GOT3 (cell line): ENCODE measurements at places on chromosomes 11 and 22.

- DNase-seq, result no peak
Measured at GRCh38 chr11:86278226-86278625, 23.8 kb upstream of the HIKESHI start.

- DNase-seq, result no peak
Measured at GRCh38 chr11:73869332-73869949, 7.2 kb downstream of the COA4 start.

GRCh38 chr11:75214411-75214821 is 26.2 kb upstream of the TPBGL start:
- no peak for DNase-seq

- no peak for DNase-seq
Measured at GRCh38 chr11:66313321-66314185, 3.3 kb downstream of the CD248 start.

- no peak for DNase-seq
Measured at GRCh38 chr22:44567846-44568493, 69.9 kb upstream of the RTL6 start.

DNA sequence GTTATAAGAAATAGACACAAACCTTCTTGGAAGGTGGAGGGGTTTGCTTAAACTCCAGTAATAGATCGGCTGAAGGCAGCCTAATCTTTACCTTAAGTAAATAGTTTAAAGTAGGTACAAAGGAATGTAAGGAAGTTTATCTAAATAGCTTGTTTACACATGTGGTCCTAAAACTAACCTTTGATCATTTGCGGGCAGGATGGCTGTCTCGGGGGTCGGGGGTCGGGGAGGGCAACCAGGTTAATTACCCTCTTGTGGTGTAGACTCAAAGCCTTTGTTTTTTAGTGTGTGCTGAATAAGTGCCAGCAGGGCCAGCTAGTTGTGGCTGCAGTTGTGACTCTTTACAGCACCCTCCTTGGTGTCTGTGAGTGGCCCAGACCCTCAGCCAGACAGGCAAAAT is 256.9 kb upstream of the SESN3 start:
- DNase-seq, result no peak
